ENCODE measurements at places on chromosomes 11 and 22. TPM values are rescaled to one million over a fixed set of nuclear protein-coding genes. Genes with fewer than 3 reads are reported as not detected.

The ESAM gene
- 0.14 TPM for total RNA-seq

The SLC22A25 gene
- not detected for total RNA-seq

The SCGB2A2 gene
- not detected for total RNA-seq

The PLAAT2 gene
- not detected for total RNA-seq

The MYOD1 gene
- total RNA-seq, result not detected

The FADS3 gene
- 74.4 TPM for total RNA-seq

The FOLH1 gene
- total RNA-seq, result 0.14 TPM

The OR8G5 gene
- not detected for total RNA-seq

The MYO7A gene
- 0.09 TPM for total RNA-seq

The MRGPRX4 gene
- not detected for total RNA-seq

The HEPN1 gene
- total RNA-seq, result not detected

The APOBEC3B gene
- 0.37 TPM for total RNA-seq

The TNNT3 gene
- total RNA-seq, result not detected

The SBF2 gene
- total RNA-seq, result 41.8 TPM

The TCN1 gene
- not detected for total RNA-seq

The BAIAP2L2 gene
- total RNA-seq, result 0.28 TPM

The PLA2G3 gene
- total RNA-seq, result 0.57 TPM

The FAM180B gene
- 0.09 TPM for total RNA-seq

The CD3G gene
- total RNA-seq, result not detected

The SMTNL1 gene
- total RNA-seq, result not detected

The KRTAP5-10 gene
- not detected for total RNA-seq

The HIRA gene
- total RNA-seq, result 21.3 TPM

The VSIG10L2 gene
- 0.14 TPM for total RNA-seq

The CHRNA10 gene
- 0.83 TPM for total RNA-seq

The ANO3 gene
- 0.28 TPM for total RNA-seq

The FAM83F gene
- total RNA-seq, result 0.09 TPM

The YAP1 gene
- total RNA-seq, result 114 TPM

The GAB4 gene
- not detected for total RNA-seq

The APOL1 gene
- total RNA-seq, result 44.3 TPM

The USP2 gene
- 0.09 TPM for total RNA-seq

The LDLRAD3 gene
- total RNA-seq, result 4.3 TPM

The CRYAB gene
- total RNA-seq, result 12.7 TPM

The UBQLNL gene
- total RNA-seq, result 0.14 TPM

All from smooth muscle cell of bladder (primary cell).